Hypothalamus (tissue), 51 donors: ENCODE measurements at places on chromosomes 16 and 17.

- no peak for DNase-seq
Observed at GRCh38 chr17:70961341-70961740, 792.0 kb downstream of the KCNJ2 start.

GRCh38 chr17:72399608-72400487, 279.0 kb downstream of the SOX9 start:
- DNase-seq: no peak

- no peak for DNase-seq
Observed at GRCh38 chr17:2388020-2388682, 12.7 kb downstream of the MNT start.

DNA sequence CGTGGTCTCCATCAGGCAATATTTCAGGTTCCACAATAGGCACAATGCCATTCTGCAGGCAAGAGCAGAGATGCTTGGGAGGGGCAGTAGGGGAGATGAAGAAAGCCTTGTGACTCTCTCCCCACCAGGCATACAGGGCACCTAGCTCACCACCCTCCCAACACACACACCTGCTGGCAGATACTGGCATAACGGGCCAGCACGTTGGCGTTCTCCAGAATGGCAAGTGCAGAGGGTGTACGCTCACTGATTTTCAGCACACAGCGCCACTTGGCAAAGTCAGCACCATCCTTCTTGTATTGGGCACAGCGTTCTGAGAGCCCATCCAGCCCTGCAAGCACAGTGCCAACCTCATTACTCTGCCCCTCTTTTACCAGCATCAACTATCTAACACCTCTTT, 2.2 kb downstream of the ALDOC start:
- no peak for DNase-seq

- no peak for DNase-seq
Observed at GRCh38 chr16:76162046-76162445, 115.2 kb upstream of the CNTNAP4 start.

- DNase-seq: peak; percentile 21
Observed at GRCh38 chr16:70250748-70251628, 752 bp downstream of the EXOSC6 start.

DNA sequence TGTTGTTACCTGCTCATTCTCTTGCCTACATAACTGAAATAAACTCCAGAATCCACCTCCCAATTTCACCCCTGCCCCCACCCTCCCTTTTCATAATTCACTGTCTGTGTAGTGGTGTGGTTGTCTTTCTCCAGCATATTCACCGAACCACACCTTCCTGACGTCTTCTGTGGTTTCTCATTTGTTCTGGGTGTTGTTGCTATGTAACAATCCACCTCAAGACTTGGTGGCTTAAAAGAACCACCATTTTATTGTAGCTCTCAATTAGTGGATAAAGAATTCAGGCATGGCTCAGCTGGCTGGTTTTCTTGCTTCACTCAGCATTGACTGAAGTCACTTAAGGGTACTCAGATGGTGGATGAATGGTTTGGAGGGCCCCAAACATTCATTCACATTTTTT, 229.8 kb downstream of the MAF start:
- no peak for DNase-seq

- no peak for DNase-seq
Observed at GRCh38 chr16:46986438-46986837, 13.0 kb upstream of the DNAJA2 start.

DNA sequence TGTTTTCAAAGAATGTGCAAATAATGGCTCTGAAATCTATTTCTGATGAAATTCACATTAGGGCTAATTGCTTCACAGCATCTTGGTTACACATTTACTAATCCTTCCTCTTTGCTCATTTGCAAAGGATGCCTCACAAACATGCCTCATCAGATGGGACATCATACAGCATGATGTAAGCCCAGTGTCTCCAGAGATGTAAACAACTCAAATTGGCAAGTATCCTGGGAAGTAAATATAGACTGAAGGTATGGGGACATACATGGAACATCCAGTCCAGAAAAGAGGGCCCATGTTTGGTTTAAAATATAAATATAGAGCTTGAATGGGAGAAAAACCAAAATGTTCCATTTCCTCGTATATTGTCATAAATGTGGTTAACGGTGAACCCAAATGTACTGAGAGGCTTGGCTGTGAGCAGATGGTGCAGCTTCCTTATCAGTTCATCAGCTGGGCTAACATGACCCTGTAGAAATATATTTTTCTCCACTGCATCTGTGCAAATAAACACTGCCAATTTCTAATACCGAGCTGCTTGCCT, 142.9 kb upstream of the NUDT7 start:
- no peak for DNase-seq

DNA sequence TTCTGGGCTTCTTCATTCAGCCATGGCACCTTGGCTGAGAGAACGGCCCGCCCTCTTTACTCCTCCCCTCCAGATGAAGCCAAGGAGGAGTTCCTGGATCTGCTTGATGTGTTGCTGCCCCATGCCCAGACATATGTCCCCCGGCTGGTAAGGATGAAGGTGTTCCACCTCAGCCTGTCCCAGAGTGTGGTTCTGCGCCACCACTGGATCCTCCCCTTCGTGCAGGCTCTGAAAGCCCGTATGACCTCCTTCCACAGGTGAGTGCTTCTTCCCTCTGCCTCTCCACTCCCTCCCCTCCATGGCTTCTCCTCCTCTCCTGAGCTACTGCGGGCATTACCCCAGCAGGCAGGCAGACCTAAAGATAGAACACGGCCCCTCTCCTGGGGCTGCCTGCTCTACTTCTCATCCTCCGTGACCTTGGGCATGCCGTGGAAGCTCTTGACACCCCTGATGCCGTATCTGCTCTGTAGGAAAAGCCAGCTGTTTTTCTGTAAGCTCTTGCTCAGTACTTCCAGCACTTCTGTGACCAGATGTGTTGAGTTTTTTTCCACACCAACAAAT, 8.7 kb downstream of the USB1 start:
- DNase-seq: no peak

GRCh38 chr16:55846598-55847346, 13.9 kb upstream of the CES1 start:
- no peak for DNase-seq

DNA sequence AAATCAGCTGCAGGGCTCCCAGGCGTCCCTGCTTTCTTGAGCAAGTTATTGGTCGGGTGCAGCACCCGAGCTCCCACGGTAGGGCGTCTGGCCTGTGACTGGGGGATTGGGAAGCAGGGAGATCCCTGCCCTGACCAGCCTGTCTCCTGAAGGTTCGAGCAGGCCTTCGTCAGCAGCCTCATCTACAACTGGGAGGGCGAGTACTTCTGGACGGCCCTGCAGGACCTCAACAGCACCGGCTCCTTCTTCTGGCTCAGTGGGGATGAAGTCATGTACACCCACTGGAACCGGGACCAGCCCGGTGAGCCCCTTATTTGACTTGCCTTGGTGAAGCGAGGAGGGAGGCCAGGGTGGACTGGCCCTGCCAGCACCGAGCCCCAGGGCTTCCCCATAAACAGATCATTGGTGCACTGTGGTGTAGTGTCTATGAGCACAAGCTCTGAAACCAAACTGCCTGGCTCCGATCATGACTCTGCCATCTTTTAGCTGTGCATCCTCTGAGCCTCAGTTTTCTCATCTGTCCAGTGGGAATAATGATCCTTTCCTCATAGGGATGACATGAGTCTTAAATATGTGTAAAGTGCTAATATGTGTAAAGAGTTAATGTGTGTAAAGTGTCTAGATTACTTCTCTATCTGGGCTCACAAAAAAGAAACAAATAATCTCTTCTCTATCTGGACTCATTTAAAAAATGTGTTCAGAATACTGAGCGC, 48.9 kb downstream of the MRC2 start:
- DNase-seq: no peak

- no peak for DNase-seq
Observed at GRCh38 chr16:70658921-70659320, 12.6 kb downstream of the IL34 start.

DNA sequence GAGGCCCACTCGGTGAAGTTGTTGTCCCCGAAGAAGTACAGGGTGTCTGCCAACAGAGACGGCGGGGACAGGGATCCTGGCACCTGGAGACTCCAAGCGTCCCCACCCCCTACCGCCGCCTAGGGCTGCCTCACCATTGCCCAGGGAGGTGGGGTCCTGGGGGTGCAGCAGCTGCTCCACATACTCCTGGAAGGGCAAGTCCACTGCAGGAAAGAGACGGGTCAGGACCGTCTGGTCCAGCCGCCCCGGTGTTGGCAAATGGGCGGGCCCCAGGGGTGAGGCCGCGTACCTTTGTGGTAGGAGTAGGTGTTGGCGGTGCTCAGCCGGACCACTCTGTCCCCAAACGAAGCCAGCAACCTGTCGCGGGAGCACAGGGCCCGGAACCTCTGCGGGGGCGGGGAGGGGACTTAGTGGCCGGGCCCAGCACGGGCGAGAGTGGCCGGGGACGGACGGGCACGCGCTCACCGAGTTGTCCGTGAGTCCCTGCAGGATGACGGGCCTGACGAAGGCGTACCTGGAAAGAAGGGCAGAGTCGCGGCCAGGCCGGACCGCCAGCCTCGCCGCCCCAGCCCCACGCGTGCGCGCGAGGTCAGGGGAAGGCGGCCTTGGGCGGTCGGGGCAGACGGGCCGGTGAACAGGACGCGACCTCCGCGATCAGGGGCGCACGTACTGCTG, 601 bp downstream of the JMJD8 start:
- no peak for DNase-seq

- no peak for DNase-seq
Observed at GRCh38 chr17:75205793-75206163, 299 bp downstream of the NUP85 start.

GRCh38 chr17:6046931-6047330, 23.2 kb upstream of the WSCD1 start:
- DNase-seq: no peak

GRCh38 chr17:44307387-44308186, 814 bp upstream of the RUNDC3A start:
- peak; percentile 73 for DNase-seq

GRCh38 chr17:75642784-75643642, 9.8 kb downstream of the SMIM5 start:
- no peak for DNase-seq

- no peak for DNase-seq
Observed at GRCh38 chr17:2897605-2898004, 101.4 kb downstream of the RAP1GAP2 start.

- DNase-seq: peak; percentile 40
Observed at GRCh38 chr17:38877130-38877851, 7.4 kb downstream of the LASP1 start.

DNA sequence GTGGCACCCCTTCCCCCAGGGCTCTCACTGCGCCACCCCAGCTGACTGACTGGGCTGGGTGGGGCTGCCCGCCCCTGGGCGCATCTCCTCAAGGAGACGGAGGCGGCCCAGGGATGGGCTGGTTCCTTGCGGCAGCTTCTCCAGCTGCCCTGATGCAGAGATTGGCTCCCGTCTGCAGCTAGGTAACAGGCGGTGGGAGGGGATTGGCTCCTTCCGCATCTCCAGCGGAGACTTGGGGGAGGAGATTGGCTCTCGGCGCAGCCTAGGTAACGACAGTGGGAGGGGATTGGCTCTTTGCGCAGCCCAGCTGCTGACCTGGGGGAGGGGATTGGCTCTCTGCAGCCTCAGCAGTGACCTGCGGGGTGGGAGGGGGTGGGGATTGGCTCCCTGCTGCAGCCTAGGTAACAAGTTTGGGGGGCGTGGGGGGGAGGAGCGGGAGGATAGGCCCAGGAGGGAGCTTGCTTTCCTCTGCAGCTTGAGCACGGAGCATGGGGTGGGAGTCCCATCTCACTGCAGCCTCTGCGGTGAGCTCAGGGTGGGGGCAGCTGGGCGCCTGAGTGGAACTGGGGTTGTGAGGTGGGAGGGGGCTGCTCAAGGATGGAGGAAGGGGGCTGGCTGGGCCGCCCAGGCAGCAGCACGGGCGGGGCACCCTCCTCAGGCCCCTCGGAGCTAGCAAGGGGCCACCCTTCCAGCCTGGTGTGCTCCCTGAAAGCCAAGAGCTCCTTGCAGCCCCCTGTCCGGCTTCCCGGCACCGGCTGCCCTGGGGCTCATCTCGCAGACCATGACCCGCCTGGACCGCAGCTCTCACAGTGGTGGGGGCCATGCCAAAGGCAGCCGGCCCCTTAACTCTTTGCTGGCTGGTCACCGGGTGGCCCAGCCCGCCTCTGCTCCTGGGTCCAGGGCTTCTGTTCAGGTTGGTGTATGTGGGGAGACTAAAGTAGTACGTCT, 6.4 kb downstream of the NFE2L1 start:
- DNase-seq: peak; percentile 41

GRCh38 chr16:66961065-66961744, at the start of gene CES3:
CES3 (plus strand) TSS chr16:66961266; CDS start chr16:66961308, 42 bp downstream.
- peak; percentile 21 for DNase-seq

DNA sequence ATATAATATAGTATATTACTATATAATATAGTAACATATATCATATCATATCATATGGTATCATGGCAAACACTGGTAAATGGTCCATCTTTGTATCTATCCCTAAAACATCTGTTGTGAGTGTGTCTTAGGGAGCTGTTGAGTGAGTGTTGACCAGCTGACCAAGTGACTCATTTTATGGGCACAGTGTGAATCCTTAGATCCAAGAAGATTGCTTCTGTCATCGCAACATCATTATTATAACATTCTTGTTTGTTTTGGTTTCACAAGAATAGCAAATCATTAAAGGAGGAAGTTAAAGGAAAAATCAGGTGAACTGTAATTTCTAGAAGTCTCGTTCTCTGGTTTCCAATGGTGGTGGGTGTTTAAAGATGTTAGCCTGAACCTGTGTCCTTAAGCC, 11.7 kb upstream of the MAF start:
- no peak for DNase-seq

- no peak for DNase-seq
Observed at GRCh38 chr16:85049706-85050305, 22.2 kb downstream of the KIAA0513 start.

GRCh38 chr16:85759631-85760419, 8.9 kb upstream of the C16orf74 start:
- no peak for DNase-seq

DNA sequence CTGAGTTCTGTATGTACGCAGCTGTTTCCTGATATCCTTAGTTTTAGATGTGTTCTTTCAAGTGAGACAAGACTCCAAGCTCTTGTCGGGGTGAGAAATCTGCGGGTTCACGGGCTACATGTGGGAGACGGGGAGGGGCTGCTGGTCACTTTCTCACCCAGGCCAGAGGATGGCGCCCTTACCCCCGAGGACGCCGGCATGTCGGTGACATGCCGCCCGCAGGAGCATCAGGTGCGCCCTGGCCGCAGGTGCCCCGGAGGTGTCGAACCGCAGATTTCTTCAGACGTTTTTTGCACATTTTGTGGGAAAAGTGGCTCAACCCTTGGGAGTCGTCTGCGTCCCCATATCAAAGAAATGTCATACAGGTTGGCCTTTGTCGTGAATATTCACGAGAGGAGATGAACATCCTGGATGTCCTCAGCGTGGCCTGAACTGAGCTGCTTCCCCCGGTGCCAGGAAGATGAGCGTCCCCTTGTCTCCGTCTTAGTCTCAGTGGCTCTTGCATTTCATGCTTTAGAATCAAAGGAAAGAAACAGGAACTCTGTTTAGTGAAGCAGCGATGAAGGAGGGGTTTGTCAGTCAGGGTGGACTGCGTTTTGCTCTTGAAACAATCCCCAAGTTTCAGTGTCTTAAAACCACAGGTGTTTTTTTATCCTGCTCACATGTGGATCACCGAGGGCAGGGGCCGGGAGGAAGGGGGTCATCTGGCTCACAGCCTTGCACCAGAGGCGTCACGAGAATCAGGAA, 75.4 kb upstream of the ZNF750 start:
- DNase-seq: no peak
